Muscle of arm (tissue), 14 donors: ENCODE measurements at places on chromosomes 6 and 20. TPM values are rescaled to one million over a fixed set of nuclear protein-coding genes. Genes with fewer than 3 reads are reported as not detected.

GRCh38 chr6:109393886-109394281 lies 11.6 kb upstream of the CD164 start:
- no peak for DNase-seq

- DNase-seq, result no peak
Measured at GRCh38 chr6:142545147-142545546, 243.3 kb downstream of the ADGRG6 start.

DNA sequence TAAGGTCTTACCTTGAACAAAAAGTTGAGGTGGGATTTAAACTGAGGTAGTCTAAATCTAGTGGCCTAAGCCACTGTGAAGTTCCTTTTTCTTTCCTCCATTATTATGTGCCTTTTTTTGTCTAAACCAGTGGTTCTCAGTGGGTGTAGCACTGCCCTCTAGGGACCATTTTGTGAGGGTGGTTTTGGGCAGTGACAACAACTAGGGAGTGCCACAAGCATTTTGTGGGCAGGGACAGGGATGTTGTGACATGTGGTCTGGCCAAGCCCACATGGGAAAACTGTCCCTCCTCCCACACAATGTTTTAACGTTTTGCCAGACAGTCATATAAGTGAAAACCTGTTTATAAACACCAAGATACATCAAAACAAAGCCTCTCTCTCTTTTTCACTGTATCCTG lies 899.4 kb upstream of the FLRT3 start:
- DNase-seq, result no peak

DNA sequence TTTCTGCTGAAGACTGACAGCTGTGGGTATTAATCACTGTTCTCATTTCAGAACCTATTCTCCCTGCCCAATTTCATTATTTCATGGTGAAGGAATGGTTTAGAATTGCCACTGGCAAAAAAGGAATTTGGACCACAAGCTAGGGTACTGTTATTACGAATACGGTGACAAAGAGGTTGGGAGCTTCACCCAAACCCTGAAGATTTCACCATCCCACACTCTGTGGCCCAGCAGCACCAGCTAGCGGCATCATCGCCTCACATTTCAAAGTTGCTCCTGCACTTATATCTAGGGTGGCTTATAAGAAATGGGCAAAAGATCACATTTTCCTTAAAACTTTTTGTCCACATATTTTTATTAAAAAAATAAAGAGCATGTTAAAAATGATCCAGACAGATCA lies 236.1 kb downstream of the SYNDIG1 start:
- DNase-seq, result no peak

DNA sequence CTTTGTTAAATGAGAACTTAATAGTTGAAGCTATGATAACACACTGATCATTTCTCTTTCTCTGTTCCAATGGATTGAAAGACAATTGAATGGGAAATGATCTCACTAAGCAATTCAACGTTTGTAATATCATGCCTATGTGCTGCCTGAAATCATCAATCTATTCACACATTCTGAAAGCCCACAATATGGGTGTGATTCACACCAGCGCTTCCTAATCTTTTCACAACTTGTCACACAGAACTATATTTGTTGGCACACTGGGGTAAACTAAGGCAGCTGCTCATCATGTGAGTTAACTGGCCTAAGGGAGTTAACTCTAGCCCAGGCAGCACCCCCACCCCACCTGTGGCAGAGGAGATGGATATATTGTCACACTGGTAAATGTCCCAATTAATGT lies 37.1 kb upstream of the UTRN start:
- DNase-seq, result no peak

DNA sequence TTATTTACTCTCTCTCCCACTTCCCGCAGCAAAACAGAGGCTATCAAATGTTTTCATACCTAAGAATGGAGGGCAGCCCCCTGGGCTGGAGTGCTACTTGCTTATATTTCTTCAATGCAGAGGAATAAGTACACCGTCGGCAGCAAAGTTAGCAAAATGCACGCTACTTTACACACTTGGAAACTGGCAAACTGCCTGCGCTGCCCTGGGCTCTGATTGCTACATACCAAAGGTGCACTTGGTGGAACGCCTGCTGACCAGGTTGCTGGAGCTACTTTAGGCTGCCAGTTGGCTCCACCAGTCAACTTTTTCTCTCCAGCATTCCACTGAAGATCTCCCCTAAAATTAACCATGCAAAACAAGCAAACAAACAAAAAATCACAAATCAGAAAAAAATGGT lies 62.4 kb downstream of the PRSS35 start:
- DNase-seq, result no peak

GRCh38 chr6:39432330-39433025 lies 110.0 kb upstream of the KCNK16 start:
- no peak for DNase-seq

- no peak for DNase-seq
Measured at GRCh38 chr20:9837634-9838033, 1.2 kb downstream of the PAK5 start.

DNA sequence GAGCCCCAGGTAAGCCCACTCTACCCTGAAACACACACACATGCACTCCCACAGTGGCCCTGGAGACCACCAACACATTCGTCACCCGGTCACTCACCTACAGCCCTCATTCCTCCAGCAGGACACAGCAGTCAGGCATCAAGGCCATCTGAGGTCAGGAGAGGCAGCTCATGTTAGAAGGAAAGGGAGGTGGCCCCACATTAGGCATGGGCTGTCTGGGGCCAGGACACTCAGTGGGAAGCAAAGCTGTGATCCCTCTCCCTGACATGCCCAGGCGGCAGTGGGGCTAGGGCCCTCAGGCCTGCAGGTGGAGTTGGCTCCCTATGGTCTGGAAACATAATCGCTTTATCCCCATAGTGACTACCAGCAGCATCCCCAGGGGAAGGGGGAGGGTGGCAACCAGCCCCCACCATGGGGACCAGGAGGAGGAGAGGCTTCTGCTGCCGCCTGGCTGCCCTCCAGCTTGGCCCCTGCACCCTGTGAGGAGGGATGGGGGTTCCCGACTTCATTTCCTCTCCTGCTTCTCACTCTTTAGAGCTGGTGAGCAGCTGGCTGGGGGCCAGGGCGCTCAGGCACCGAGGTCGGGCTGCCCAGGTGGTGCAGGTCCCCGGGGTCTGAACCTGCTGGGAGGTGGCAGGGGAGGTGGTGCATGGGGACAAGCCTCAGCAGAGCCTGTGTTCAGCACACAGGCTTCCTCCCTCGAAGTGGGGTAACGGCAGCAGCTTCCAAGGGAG lies 76.6 kb upstream of the CST7 start:
- no peak for DNase-seq

DNA sequence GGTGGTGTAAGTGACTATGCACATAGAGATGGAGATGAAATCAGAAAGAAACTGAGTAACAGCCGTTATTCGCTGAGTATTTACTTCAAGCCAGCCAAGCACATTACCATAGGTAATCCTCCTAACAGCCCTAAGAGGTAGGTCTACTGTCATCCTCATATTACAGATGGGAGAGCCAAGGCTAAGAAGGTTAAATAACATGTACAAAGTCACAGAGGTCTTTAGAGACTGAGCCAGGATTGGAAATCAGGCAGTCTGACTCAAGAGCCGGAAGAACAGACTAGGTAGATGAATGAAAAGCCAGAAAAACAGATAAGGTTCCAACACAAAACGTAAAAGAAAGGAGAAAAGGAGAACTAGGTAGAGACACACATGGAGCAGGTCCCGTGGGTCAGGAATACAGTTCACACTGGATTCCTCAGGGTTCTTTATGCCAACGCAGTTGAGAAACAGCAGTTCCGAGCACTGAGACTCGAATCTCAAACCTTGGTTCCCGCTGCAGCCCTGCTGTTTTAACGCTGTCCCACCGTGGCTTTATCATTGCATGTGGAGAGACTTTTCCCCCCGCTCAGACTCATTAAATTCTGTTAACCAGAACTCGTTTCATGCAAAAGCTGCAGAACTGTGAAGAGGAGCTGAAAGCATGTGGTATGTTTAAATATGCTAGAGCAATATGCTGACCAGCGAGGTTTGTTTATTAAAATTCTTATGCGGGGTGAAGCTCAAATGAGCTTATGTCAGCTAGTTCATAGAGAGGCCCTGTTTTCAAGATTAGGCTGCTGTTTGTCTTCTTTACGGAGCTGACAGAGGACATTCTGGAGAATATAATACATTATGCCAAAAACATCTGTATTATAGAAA lies 537.9 kb downstream of the CD83 start:
- DNase-seq, result no peak

- DNase-seq, result no peak
Measured at GRCh38 chr6:139557547-139557946, 183.1 kb upstream of the CITED2 start.

- no peak for DNase-seq
Measured at GRCh38 chr20:18052856-18053255, 4.9 kb downstream of the OVOL2 start.

DNA sequence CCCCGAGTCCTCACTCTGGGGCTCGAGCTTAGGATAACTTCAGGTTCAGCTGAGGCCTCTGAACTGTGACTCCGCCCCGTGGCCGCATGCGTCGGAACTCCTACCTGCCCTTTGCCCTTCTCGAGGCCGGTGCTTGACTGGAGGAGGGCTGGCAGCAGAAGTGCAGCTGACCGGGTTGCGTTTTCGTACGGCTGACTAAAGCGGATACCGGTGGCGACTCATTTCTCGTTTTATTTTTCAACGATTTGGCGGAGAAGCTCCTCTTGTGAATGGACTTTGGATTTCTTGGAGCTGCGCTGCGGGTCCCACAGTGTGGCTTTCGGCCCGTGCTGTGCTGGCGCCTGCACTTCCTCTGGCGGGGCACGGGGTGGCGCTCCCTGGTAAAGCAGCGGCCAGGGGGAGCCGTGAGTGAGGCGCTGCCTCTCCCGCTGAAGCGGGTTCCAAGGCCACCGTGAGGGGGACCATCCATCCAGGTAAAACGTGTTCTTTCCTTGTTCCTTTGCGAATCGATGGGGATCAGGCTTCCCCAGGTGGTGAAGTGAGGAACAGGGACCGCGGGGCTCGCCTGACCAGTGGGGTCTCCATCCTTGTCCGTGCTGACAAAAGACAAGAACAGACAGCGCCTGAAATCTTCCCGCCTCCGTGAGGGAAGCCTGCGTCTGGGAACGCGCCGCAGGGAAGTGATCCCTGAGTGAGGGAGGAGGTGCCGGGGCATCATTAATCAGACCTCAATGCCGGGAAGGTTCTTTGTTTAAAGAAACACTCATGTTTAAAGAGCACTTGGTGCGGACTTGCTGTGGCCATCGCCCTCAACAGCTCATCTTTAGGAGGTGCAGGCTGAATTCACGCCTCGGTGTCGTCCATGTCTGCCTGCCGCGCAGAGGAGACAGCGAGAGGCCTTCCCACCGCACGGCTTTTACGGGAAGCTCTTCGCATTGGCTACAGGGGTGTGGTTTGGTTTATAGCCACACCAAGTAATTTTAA lies 38.8 kb downstream of the ERMARD start:
- DNase-seq, result peak; percentile 87

- DNase-seq, result peak; percentile 20
Measured at GRCh38 chr6:167825332-167826229, 1.1 kb upstream of the AFDN start.

DNA sequence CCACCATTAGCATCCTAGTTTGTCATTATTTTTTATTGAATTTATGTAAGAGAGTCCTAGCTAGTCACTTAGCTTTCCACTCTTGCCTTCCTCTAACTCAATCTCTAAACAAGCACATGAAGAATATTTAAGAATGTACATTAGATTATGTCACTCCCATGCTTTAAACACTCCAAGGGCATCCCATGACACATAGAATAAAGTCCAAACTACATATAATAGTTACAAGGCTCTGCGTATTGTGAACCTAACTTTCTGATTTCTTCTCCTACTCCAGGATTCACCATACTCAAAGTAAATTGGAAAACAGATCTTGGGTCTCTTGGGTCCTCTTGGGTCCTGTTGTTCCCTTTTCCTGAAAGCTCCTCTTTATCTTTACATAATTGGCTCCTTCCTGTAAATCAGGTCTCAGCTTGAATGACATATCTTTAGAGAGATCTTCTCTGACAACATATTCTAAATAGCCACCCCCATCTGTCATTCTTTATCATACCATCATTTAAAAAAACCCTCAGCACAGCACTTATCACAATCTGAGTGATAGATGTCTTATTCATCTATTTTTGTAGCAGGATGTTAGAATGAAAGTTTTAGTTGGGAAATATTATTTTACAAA lies 1042.4 kb upstream of the FLRT3 start:
- no peak for DNase-seq

- DNase-seq, result no peak
Measured at GRCh38 chr6:35717449-35718374, 19.1 kb upstream of the ARMC12 start.

GRCh38 chr20:58752565-58752964 lies 60.0 kb downstream of the NPEPL1 start:
- no peak for DNase-seq

DNA sequence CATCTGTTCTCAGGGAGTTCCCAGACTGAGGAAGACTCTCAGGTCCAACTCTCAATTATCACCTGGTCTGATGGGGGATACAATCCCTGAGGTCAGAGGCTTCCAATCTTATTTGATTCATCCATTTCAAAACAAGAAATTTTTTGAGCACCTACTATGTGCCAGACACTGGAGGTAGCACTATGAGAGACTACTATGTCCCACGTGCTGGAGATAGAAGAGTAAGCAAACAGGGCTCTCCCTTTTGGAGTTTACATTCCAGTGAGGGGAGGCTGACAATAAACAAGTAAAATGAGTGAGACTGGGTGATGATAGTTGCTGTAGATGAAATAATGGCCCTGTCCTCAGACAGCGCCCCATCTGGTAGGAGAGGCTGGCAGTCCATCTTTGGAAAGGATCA lies 16.5 kb downstream of the TMEM151B start:
- no peak for DNase-seq

- no peak for DNase-seq
Measured at GRCh38 chr6:86707545-86708120, 229.7 kb upstream of the HTR1E start.

GRCh38 chr6:97282238-97282725 lies 734 bp downstream of the MMS22L start:
- DNase-seq, result no peak

- no peak for DNase-seq
Measured at GRCh38 chr20:1882026-1882425, 13.2 kb upstream of the SIRPA start.

DNA sequence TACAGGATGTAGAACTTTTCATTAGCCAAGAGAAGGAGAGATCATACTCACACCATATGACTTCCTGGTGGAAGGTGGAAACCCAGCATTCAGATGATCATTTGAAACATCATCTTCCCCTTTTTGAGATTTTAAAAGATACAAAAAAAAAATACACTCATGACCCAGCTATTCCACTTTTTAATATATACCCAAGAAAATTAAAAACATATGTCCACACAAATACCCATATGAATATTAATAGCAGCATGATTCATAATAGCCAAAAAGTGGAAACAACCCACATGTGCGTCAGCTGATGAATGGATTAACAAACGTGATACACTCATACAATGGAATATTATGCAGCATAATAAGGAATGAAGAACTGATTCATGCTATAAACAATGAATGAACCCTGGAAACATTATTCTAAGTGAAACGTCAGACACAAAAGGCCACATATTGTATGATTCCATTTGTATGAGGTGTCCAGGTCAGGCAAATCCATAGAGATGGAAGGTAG lies 130.0 kb upstream of the SGK1 start:
- no peak for DNase-seq

NNAT gene
- polyA plus RNA-seq, result 610 TPM

PRDM13 gene
- polyA plus RNA-seq, result not detected

TBX18 gene
- polyA plus RNA-seq, result 22.8 TPM

GHRH gene
- not detected for polyA plus RNA-seq

BANF2 gene
- polyA plus RNA-seq, result not detected

GSTA3 gene
- not detected for polyA plus RNA-seq

WFDC2 gene
- polyA plus RNA-seq, result 4.2 TPM

FKBP1C gene
- 0.44 TPM for polyA plus RNA-seq

MLN gene
- not detected for polyA plus RNA-seq

RUNX2 gene
- 1.4 TPM for polyA plus RNA-seq

ACTL10 gene
- 0.25 TPM for polyA plus RNA-seq

TNFRSF6B gene
- polyA plus RNA-seq, result not detected

RBBP9 gene
- 12.3 TPM for polyA plus RNA-seq

RHAG gene
- 0.63 TPM for polyA plus RNA-seq
